Glutamatergic neuron (in vitro differentiated cells): ENCODE measurements at places on chromosomes 5 and 9. TPM values are rescaled to one million over a fixed set of nuclear protein-coding genes. Genes with fewer than 3 reads are reported as not detected.

DNA sequence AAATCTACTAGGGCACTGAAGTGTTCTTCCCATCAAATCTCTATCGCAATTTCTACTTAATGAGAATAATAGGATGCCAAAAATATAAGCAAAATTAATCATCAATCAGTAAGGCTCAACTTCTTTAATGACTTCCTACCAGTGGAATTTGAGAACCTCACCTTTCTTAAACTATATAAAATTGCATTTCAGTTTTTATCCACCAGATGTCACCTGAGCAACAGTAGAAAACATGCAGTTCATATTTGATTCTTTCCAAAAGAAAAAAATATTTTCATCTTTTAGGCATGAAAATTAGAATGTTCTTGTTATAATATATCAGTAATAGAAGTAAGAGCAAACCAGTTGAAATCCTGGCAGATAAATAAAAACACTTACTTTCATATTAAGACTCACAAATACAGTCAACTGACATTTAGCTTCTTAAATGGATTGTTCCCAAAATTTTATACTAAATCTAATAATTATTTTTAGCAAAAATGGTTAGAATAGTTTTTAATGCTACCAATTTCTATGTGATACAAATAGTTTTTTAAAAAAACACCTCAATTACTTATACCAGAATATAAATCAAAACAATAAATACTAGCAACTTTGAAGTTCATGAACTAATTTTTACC is 13.4 kb upstream of the CCDC112 start:
- no peak for DNase-seq

- DNase-seq: no peak
Measured at GRCh38 chr5:1754531-1755220, 45.0 kb downstream of the MRPL36 start.

- DNase-seq: no peak
Measured at GRCh38 chr5:134620634-134621033, 12.0 kb downstream of the SAR1B start.

DNA sequence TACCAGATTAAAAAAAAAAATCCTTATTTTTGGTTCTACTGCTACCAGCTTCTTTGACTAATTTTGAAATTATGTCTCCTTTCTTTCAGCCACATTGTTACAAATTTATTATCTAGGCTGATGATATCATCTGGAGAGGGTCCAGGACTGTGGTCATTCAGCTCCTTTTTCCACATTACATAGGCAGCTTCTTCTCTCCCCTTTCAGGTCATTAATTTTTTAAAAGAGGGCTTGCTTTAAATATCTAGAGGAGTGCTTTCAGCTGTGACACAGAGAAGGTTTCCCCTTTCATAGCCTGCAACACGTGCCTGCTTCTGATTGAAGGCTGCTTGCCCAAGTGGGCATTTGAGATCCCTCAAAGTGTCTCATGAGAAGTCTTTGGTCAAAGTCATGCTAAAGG is 155.7 kb upstream of the PAPPA start:
- no peak for DNase-seq

GRCh38 chr5:40437452-40437861 is 242.3 kb upstream of the PTGER4 start:
- no peak for DNase-seq

DNA sequence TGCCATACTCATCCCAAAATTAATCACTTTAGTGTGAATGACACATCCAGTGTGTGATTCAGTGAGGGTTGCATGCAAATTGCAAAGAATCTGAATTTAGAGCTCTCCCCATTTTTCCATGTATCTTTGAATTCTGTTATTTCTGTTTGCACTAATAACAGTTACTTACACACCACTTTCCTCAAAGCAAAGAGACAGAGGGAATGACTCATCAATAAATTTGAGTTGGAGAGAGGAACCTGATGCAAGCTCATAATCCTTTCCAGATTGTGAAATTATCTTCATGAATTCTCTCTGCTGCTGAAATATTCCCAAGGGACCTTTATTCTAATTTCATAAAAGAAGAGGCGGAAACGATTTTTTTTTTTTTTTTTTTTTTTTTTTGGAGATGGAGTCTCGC is 204.8 kb downstream of the CDH9 start:
- no peak for DNase-seq

GRCh38 chr5:82446809-82447208 is 168.7 kb upstream of the RPS23 start:
- DNase-seq: no peak

GRCh38 chr9:27548055-27548741 is 18.6 kb upstream of the MOB3B start:
- DNase-seq: no peak

- no peak for DNase-seq
Measured at GRCh38 chr9:8450810-8451545, 651.4 kb upstream of the DMAC1 start.

DNA sequence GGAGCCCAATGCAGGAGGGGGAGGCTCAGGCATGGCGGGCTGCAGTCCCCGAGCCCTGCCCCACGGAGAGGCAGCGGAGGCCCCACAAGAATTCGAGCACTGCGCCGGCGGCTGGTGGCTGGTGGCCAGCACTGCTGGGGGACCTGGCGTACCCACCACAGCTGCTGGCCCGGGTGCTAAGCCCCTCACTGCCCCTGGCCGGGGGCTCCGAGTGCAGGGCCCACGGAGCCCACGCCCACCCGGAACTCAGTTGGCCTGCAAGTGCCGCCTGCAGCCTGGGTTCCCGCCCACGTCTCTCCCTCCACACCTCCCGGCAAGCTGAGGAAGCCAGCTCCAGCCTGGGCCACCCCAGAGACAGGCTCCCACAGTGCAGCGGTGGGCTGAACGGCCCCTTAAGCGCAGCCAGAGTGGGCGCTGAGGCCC is 780.3 kb downstream of the DTWD2 start:
- DNase-seq: no peak

DNA sequence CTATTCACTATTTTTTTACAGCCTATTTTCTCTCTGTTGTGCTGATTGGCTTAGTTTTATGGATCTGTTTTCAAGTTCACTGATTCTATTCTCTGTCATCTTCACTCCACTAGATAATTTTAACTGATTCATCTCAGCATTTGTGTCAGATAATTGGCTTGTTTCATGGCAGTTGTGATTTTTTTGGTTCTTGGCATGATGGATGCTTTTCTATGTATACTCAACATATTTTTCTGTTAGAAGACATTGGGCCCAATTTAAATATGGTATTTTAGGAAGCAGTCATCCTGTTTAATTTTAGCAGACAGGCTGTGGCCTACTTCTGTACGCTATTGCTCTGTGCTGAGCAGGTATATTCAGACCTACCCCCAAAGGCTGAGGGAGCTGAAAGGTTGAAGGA is 1865.3 kb upstream of the ACO1 start:
- DNase-seq: no peak

ARHGEF39 gene
- total RNA-seq: 2.6 TPM

RRAGA gene
- 71.8 TPM for total RNA-seq

CCDC192 gene
- total RNA-seq: not detected
